ENCODE measurements at places on chromosomes 16 and 17.
A peak's percentile ranks its signal among the peaks of the same experiment; 100 is the strongest.

DNA sequence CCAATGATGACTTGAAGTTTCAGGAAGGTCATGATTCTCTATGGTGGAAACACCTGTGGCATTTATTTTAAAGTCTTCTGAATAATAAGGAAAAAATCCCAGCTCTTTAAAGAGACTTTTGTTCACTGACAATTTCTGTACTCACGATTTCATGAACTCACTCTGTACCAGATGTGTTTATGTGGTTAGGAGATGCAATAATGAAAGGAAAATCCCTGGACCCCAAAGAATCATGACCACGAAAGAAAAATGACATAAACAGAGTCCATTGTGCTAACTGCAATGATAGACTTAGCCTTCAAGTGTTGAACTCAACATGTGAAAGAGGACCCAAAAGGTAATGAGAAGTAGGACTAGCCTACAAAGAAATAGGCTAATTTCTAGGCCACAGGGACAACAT is 947.5 kb downstream of the CDH11 start:
- no peak for DNase-seq

DNA sequence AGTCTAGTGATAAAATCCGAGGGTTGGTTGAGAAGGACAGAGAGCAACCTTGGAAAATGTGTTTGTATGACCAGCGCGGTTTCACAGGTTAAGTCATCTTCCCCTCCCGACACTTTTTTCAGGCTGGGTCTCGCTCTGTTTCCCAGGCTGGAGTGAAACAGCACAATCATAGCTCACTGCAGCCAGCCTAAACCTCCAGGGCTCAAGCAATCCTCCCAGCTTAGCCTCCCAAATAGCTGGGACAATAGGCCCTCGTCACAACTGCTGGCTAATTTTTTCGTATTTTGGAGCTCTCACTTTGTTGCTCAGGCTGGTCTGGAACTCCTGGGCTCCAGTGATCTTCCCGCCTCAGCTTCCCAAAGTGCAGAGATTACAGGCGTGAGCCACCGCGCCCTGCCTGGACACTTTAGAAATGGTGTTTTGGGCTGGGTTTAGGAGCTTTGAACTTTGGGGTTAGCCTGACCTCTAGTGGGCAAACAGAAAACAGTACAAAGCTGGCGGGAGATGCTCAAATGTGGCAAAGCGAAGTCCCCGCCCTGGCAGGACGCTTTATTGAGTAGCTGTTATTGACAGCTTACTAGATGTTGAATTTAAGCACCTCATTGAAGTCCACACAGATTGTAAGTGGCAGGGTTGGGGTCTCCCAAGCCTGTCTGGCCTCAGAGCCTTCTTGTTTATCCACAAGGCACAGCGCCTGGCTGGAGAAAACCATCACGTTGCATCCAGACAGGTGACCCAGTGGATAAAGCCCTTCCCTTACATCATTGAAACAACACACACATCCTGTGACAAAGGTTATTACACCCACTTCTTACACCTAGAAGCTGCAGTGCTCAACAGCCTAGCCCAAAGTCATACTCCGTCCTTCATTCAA is 34.7 kb upstream of the RBBP6 start:
- peak; percentile 79 for DNase-seq

- no peak for DNase-seq
These were observed 54.2 kb upstream of the MED9 start for GRCh38 chr17:17422641-17423040.

DNA sequence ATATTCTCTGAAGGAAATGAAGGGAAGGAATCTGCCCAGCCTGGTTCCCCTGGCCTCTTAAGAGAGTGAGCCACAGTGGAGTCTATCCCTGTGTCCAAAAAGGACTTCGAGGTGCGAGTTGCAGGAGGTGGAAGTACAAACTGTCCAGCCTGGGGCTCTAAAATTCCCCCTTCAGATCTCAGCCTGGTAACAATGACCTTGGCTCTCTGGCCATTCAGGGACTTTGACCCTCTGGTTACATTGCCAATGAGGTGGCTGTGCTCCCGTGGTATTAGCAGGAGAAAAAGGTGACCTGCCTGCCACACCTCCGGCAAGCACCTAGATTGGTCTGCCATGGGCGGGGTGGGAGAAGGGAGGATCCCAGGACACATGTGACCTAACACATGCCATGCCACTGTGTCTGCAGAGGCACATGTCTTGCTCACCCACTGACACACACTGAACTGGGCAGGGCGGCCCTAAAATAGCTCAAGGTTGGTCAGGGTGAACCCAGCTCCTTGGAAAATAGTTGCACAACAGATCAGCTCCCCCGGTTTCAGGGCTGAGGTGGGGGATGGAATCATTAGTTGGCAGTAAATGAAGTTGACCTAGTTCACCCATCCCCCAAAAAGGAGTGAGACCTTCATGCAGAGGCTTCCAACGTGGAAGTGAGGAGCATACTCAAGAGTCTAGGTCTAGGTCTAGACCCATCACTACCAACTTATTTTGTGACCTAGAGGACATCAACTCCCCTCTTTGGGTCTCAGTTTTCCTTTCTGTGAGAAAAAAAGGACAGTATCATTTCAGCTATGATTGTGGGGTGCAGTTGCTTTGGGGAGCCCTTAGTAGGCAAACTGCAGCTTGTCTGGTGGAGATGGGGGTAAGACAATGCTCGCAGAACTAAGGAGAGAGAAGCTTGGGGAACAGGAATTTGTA is 2.2 kb downstream of the NR1D1 start:
- DNase-seq = peak; percentile 34

DNA sequence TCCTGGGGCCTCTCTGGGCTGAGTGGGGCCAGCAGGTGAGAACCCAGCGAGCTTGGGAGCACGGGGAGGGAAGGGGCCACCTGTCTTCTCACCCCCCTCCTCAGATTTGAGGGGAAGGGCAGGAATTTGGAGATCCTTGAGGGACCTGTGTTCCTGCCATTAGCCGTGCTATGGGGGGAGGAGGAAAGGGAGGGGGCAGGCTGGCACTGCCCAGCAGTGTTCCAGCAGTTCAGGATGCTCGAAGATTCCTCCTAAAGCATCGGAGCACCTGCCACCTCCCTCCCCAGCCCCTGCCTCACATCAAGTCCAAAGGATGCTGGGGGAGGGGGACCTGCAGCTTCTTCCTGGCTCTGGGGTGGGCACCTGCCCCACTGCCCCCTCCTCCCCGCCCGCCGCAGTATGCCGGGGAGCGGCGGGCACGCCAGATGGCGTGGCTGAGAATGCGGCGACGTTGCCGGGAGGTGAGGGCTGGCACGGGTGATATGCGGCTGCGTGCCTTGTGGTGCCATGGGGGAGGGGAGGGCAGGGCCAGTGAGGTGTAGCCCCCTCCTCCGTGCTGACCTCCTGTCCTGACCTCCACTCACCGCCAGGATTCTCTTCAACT is 4.7 kb upstream of the NEUROD2 start:
- DNase-seq = no peak

DNA sequence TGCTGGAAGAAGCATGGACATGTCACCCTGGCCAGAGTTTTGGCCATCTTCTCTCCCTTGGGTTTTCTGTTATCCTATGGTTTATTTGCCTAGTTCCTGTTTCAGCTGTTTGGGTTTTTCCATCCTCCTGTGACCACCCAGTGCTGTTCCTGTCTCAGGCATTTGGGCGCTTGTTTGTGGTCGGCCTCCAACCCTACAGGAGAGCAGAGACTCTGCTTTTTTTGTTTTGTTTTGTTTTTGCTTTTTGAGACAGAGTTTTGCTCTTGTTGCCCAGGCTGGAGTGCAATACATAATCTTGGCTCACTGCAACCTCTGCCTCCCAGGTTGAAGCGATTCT is 3.3 kb upstream of the ZC3H7A start:
- DNase-seq = no peak

DNA sequence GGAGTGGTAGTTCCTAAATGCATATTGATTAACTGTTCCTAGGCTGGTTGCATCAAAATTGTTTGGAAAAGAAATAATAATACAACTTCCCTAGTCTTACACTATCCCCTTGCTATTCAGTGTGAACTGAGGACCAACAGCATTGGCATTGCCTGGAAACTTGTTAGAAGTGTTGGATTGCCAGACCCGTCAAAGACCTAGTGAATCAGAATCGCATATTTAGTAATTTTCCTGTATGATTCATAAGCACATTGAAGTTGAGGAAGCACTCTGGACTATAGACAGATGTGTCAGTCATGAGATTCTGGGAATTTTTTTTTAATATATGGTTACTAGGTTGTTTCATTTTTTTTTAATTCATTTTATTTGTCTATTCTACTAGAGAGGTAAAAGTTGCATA is 34.7 kb upstream of the KCNJ16 start:
- no peak for DNase-seq

DNA sequence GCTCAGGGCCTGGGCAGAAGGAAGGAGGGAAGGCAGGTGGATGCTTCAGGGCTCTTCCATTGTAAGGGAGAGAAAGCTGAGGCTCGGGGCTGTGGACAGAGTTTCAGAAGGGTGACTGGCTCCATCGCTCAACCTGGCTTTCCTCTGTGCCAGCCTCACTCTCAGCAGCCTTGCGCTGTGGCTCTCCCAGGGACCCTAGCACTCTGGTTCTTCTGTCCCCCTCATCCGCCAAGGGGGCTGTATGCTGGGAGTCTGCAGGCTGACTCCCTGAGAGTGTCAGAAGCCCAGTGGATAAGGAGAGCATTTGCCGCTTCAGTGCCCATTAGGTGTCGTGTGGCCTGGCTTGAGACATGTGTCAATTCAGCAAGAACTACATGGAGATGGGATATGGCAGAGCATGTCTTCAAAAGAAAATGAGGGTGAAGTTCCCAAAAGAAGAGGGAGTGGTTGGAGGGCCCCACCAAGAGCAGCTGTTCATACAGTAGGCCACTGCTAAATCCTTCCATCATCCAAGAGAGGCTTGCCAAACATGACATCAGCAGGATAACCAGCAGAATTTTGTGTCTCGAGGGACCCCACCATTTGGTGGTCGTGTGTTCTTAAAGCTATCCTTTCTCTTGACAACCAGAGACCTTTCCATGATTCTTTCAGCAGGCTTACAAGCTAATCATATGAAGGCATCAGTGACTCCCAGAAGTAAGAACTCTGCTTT is 148.2 kb downstream of the IRX5 start:
- no peak for DNase-seq

- DNase-seq = no peak
These were observed 377 bp downstream of the USP32 start for GRCh38 chr17:60391471-60392041.

DNA sequence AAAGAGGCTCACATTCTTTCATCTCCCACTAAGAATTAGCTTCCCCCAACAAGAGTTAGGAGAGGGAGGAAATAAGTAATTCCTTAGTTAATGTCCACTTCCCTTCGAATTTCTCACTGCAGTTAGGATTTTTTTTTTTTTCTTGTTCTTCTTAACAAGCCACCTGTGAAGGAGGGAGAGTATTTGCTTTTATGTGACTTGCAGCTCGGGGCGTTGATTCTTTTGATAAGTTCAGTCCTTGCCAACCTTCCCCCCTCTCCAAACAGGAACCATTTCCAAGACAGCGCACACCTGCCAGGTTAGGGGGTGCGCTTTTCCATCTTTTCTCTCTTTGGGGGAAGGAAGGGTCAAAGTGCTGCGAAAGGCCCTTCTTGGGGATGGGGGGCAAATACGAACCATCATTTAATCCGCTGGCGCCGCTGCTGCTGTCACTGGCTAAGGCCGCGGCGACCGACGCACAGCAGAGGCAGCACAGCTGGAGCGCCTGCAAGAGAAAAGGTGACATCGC is 758 bp downstream of the ADAMTS18 start:
- peak; percentile 5 for DNase-seq

DNA sequence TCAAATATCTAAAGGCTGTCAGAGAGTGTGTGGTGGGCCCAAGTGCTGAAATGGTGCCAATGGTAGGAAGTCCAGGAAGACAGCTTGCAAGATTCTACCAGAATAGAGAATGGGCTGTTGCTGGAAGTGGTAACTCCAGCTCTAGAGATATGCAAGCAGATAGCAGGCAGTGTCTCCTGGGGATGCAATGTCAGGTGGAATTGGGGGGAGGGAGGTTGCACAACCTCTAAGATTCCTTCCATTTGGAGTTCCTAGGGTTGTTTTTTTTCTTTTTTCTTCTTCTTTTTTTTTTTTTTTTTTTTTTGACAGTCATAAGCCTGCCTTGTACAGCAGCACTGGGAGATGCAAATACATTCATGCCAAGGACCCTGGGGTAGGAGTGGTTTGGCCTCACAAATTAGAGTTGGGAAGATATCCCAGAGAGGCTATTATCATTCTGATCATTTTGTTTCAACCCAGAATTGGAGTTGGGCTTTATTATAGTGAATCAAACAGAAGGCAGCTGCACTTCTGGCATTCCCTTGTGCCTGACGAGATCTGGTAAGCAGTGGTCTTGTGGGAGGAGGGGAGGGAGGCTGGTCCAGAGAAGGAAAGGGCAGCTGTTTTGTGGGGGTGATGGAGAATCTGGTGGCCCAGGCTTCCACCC is 51.1 kb downstream of the SLC6A2 start:
- no peak for DNase-seq

GRCh38 chr16:12349936-12350850 is 373.7 kb downstream of the SNX29 start:
- DNase-seq = no peak

DNA sequence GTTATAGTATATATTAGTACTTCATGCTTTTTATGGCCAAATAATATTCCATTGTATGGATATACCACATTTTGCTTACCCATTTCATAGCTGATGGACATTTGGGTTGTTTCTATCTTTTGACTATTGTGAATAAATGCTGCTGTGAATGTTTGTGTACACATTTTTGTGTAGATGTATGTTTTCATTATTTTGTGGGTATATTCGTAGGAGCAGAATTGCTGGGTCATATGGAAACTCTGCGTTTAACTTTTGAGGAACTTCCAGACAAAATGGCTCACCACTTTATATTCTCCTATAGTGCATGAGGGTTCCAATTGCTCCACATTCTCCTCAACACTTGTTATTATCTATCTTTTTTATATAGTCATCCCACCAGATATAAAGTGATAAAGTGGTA is 88.6 kb downstream of the CCT6B start:
- no peak for DNase-seq

DNA sequence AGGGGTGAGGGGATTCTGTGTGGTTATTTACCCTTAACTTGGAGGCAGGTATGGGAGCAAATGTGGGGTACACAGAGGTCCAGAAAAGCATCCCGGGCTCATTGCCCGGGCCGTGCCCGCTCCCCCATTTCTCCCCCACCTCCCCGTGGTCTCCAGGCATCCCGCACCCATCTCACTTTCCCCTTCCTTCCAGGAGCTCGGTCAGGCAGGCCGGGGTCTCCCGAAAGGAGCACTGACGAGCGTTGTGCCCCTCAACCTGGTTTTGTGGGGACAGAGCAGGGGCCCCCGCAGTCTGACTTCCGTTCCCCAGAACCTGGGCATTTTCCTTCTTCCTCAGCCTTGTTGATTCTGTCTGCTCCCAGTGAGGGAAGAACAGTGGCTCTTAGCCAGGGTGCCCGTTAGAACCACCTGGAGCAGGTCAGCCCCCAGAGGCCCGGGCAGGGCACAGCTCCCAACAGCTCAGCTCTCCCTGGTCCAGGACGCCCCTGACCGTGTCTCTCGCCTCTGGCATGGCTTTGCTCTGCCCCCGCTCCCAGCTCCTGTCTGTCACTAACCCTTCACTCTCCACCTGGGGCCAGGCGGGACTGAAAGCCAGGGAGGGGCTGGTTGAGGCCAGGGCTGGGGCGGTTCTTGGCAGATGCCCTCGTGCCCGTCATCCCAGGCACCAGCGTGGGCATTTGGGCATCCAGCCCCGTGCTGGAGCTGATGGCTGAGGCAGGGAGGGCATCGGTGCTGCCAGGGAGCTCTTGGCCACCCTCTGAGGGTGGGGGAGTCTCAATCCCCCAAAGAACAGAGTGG is 12.5 kb upstream of the NUDT16L1 start:
- DNase-seq = no peak

- DNase-seq = no peak
These were observed 27.1 kb downstream of the GSE1 start for GRCh38 chr16:85640254-85640558.
